ENCODE measurements at places on chromosomes 11 and 22.
A peak's percentile ranks its signal among the peaks of the same experiment; 100 is the strongest.

DNA sequence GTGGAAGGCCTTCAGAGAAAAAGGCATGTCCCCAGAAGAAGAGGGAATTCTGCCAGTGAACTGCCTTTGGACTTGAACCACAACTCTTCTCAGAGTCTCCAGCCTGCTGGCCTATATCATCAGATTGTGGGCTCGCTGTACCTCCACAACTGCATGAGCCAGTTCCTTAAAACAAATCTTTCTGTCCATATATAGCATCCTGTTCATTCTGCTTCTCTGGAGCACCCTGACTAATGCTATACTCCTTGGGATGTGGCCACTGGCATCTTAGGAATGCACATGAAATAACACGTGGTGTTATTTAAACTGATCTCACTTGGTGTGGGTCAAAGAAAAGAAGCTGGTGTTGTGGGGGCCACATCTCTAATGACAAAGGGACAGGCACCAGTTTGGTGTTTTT lies 58.3 kb upstream of the VSTM5 start:
- DNase-seq = peak; percentile 86

DNA sequence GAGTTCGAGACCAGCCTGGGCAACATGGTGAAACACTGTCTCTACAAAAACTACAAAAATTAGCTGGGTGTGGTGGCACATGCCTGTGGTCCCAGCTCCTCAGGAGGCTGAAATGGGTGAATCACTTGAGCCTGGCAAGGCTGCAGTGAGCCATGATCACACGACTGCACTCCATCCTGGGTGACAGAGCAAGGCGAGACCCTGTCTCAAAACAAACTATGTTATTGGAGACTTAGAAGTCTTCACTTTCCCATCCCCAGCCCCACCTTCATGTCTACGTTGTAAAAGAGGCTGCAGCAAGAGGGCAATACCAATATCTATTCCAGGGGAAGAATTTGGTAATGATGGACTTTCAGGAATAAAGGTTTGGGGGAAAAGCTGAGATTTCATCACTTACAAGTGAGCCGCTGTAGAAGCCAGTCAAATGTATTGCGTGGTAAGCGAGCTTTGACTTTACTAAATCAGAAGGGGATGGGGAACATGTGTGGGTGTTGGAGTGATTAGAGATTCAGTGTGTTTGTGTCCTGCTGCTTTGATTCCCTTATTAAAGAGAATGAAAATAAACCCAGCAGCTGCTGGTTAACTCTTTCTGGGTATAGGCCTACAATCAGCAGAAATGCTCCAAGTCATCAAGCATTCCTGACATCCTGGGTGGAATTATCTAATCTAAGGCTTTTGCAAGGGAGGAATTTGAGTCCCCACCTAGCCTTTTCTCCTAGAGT lies 53.7 kb downstream of the UBASH3B start:
- peak; percentile 66 for DNase-seq

DNA sequence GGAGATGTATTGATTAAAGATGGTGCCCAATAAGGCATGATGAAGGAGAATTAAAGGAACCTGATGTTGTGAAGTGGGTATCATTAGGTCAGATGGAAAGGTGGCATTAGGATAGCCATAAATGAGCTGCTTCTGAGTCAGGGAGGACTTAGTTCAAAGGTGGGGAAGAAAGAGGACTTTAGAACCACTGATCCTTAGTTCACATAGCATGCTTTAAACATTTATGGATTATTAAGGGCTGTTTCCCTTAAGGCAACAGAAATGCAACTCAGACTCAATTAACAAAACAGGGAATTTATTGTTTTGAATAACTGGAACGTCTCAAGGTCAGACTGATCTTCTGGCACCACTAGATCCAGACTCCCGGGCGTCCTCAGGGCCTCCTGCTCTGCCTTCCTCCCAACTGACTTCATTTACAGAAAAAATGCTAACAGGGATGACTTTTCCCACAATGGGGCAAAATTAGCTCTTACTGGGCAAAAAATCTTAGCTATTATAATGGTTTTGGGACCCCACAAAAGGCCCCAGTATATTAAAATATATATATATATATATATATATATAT lies 1526.0 kb downstream of the TBC1D22A start:
- no peak for DNase-seq

DNA sequence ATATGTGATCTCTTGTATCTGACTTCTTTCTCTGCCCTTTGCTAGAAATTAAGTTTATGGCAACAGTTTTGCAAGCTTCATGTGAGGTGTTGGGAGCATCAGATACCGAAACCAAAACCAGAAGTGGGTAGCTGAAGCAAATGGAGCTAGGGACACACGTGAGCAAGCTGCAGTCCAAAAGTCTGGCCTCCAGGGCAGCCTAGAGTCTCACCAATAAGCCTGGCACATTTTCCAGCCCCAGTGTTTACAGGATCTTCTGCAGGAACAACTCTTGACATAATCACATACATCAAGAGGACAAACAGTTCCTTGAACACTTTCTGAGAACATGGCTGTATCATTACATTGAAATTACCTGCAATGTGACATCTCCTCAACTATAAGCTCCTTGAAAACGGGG lies 114.1 kb downstream of the LARGE1 start:
- no peak for DNase-seq

DNA sequence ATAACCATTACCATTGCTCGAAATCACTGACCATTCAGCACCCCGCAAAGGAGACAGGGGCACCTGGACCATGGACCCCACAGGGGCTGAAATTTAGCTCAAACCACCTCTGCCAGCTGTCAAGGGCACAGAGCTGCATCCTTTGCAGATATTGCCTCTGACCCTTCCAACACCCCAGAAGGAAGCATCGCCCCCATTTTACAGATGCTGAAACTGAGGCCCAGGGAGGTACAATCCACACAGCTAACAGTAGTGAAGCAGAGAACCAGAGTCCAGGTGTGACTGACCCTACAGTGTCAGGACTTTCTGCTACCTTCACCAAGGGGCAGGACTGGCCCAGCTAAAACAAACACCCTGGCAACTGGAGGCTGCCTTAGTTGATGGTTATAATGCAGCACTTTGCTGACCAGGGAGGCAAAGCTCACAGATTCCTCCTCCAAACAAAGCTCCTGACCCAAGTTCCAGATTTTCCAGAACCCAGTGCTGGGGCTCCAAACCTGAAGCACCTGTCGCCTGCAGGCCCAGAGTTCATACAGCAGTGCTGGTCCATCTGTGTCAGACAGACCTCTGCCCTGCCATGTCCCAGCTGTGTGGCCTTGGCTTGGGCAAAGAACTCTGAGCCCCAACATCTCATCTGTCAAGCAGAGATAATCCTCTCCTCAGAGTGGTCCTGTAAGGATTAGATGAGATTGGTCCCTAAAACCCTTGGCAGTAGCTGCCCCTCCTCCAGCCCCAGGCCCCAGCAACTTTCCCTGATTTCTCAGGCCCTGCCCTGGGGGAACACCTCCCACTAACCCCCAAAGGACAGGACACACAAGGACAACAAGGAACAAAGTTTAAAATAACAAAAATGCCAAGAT lies 15.2 kb upstream of the ARAP1 start:
- DNase-seq = no peak

DNA sequence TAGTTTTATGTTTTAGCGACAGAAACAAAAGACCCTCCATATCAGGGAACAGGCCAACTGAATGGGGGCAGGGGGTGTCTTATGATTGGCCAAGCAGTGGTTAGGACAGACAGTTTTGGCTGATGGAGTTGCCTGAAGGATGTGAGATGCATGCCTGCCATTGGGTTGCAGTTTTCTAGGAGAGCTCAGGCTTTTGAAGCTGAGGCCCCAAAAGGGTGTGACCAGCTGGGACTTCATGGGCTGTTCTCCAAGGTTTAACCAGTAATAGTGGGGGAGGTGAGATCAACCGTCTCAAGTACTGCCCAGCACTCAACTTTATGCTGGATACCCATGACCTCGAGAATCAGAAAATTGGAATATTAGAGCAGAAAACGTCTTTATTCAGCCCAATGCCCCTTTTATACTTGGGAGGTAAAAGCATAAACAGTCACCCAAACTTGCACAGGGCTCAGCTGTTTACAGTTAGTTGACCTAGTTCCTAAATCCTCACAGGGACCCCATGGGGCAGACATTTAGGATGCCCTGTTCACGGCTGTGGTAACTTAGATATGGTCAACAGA lies 13.5 kb downstream of the DTX4 start:
- no peak for DNase-seq

- DNase-seq = peak; percentile 53
Observed at GRCh38 chr11:26948881-26949280, 45.0 kb upstream of the FIBIN start.

GRCh38 chr11:44854741-44855492 lies 95.8 kb downstream of the TP53I11 start:
- DNase-seq = peak; percentile 20

- DNase-seq = no peak
Observed at GRCh38 chr11:81963018-81963417, 770.6 kb downstream of the FAM181B start.

DNA sequence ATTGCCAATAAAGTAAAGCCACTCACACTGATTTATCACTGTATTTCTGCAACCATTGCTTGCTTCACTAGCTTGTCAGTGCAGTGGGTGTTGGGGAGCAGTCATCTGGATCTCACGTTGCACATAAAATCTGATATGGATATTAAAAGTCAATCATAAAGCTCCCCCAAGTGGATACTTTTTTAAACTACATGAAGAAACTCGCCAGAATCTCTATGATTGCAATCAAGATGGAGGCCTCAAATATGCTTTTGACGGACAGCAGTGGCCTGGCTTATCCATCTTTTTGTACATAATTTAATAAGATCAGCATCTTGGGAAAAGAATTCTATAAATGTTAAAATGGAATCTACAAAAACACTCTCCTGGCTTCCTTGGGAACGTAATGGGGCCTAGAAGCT lies 137.7 kb downstream of the WT1 start:
- DNase-seq = peak; percentile 72
